ENCODE measurements at places on chromosomes 1 and 21.

GRCh38 chr1:229411434-229412055 is 22.3 kb downstream of the ACTA1 start:
- DNase-seq = no peak

- no peak for DNase-seq
Measured at GRCh38 chr1:54874079-54874830, 12.7 kb downstream of the DHCR24 start.

- DNase-seq = no peak
Measured at GRCh38 chr1:74512170-74512915, at the start of gene LRRC53. TSS of gene LRRC53 (minus strand) at chr1:74512611. CDS start at chr1:74483349, 29,262 bp downstream.

- no peak for DNase-seq
Measured at GRCh38 chr21:31576428-31576827, 83.1 kb upstream of the SOD1 start.

- DNase-seq = no peak
Measured at GRCh38 chr1:163308811-163309210, 12.9 kb upstream of the NUF2 start.

Measured in stimulated activated CD4-positive, alpha-beta T cell treated with anti-CD3 and anti-CD28 coated beads, TNF-alpha, amount 100 ng/mL, for 24 hours (primary cell).